ENCODE measurements at places on chromosomes 12 and 14.
A peak's percentile ranks its signal among the peaks of the same experiment; 100 is the strongest.

DNA sequence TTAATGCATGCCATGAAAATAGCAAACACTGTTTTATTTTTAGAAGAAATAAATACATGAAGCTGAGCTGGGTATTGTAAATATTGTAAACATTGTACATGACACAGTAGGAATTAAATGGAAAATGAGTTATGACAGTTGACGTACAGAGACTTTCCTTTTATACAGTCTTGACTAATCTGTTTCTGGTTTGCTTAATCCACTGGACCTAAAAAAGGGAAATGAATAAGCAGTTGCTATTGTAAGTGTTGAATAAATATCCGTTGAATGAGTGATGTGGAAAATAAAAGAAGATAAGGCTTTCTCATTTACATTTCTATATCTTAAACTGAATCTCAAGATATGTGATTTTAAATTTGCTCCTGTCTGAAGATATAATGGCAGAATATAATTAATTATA lies 15.0 kb downstream of the PMCH start:
- DNase-seq, result no peak

GRCh38 chr12:94753036-94753679 lies 102.8 kb upstream of the TMCC3 start:
- DNase-seq, result no peak

DNA sequence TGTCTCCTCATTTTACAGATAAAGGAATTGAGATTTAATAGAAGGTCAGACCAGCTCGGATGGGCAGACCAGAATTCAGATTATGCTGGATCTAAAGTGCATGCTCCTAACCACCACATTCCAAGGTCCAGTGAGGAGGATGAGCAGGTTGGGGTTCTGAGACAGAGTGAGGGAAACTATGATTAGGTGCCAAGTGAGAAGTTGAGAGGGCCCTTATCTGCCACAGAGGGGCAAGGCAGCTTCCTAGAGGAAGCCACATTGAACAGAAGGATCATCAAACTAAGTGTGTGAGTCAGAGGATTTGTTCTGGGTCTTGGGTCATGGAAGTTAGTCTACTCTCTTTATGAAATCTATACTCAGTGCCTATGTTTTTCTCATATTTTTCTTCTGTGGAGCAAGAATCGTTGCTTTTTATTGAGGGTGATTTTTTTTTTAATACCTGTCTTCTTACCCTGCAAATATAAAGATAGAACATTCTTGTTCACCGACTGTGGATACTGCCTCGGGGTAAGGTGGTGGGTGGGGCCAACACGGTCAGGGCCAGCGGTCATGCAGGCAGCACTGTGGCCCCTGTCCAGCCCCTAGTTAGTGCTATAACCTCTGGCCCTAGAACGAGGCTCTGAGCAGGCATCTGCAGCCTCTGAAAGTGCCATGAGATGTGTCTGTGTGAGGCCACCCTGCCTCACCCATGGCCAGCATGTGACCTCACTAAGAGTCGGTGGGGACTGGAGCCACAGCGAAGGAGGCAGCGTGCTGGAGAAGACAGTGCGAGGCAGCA lies 55.6 kb upstream of the PTHLH start:
- DNase-seq, result no peak

- DNase-seq, result peak; percentile 79
These were observed 27.4 kb downstream of the ABCD4 start for GRCh38 chr14:74275241-74275841.

DNA sequence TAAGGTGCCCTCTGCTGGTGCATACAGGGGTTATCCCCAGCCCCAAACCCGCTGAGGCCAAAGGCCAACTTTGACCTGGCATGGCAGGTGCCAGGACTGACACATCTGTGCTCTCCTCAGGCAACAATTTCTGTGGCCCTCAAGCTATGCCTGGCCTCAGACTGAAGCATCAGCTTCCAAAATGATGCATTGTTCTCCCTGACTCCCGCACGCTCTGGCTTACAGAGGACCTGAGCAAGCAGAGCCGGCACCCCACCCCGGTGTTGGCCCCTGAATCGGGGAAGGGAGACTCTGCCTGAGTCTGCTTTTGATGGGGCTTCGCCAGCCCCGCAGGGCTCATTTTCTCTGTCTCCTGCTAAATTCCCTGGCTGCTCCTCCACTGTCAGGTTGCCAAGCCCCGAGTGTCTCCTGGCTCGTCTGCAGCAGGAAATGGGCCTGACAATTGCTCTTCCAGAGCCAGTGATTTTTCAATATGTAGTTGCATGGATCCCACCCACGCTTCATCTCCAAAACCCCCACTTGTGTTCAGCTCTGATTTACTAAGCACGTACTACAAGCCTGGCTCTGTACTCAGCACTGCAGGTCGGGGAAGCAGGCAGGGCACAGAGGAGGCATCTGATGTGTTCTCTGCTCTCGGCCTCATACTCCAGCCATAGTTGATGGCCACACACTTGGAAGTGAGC lies 126.1 kb downstream of the SLC38A6 start:
- DNase-seq, result no peak

DNA sequence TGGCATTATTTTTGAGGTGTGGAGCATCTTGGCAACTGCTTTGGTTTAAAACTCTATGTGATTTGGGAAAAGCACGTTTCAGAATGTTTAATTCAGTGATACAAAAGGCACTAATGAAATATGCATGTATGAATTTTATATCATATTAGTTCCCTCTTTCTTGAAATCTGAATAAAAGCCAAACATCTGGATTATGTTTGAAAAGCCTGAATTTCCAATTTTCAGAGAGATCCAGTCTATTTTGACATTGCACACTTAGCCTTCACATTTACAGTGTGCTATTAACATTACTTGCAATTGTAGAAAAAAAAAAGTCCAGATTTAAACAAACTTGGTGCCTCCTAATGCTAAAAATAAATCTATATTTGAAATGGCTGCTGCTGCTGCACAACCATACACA lies 219.1 kb upstream of the NPAS3 start:
- DNase-seq, result no peak

DNA sequence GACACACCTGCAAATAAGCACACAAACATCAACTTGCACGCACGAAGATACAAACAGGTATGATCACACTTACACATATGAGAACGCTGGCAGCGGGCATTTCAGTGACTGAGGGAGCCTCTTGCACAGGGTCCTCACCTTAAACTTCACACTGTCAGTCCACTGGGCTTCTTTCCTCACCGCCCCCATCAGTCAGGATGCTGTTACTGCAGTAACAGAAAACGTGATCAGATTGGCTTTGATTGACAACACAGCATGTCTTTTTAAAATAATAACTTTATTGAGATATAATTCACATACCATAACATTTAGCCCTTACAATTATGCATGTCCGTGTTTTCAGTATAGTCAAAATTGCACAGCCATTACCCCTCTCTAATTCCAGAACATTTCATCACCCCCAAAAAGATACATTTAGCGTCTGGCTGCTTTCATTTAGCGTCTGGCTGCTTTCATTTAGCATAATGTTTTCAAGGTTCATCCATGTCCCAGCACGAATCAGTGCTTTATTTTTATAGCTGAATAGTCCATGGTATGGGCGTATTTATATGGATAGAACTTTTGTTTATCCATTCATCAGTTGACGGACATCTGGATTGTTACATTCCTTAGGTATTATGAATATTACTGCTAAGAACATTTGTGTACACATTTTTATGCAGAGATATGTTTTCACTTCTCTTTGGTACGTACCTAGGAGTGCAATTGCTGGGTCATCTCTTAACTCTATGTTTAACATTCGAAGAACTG lies 8.4 kb downstream of the CCDC197 start:
- no peak for DNase-seq

DNA sequence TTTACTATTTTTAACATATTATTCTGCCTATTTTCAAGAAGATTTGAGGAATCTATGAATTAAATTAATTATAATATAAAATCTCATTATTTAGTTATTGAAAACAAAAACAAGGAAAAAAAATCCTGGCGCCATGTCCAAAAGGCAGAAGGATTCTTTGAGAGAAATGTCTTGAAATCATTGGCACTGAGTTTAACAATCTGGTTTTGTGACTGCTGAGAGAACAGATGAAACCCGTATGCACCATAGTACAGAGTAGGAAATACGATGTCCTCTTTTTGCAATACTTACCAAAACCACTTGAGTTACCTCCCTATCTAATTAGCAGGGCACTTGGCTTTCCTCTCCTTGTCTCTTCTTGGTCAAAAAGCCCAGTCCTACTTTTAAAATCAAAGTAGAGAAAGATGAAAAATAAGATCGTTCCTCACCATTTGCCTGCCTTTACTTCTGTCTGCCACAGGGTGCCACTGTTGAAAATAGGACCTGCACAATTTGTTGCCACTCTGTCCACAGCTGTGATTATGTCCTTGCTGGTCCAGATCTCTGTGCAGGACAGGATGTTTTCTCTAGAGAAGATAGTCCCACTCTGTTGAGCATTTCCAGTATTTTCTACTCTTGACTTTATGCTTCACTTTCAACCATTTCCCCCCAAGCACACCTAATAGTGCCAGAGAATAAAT lies 179.7 kb downstream of the PDZRN4 start:
- DNase-seq, result no peak

DNA sequence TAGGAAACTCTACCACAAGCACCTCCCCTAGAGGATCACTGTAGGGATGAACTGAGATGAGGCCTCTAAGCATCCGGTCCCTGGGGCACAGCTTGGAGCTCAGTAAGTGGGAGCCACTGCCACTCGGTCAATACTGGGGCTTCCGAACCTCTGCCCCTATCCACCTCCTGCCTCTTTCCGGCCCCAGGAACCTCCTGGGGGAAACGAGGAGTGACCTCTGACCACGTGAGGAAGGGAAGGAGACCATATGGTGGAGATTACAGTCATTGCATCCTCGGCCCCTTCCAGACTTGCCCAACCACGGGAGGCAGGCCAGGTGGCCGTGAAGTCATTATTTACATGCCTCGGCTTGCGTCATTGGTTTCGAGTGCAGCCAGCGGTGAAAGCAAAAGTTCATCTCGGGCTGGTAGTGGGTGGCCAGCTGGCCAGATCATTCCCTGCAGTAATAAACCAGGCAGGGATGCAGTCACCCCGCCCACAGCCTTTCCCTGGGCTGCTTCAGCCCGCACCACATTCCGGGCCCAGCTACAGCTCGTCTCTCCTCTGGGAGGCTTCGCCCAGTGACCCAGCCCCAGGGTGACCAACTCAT lies 65.4 kb downstream of the C14orf132 start:
- DNase-seq, result peak; percentile 95

DNA sequence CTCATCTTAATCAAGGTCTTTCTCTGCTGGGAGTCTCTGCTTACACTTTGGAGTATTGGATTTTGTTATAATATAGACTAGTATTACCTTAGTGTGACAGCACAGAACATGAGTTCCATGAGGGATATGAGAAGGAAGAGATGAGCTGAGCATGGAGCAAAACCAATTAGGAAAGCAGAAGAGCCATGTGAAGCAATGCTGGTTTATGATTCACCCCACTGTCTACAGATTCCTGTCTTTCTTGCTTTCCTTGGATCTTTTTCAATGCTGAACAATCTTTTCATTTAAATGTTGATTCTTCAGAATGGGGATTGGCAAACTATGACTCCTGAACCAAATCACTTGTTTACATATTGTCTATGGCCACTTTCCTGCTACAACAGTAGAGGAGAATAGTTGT lies 70.4 kb upstream of the KITLG start:
- DNase-seq, result peak; percentile 71

GRCh38 chr12:120940799-120941198 lies 36.6 kb upstream of the SPPL3 start:
- no peak for DNase-seq

DNA sequence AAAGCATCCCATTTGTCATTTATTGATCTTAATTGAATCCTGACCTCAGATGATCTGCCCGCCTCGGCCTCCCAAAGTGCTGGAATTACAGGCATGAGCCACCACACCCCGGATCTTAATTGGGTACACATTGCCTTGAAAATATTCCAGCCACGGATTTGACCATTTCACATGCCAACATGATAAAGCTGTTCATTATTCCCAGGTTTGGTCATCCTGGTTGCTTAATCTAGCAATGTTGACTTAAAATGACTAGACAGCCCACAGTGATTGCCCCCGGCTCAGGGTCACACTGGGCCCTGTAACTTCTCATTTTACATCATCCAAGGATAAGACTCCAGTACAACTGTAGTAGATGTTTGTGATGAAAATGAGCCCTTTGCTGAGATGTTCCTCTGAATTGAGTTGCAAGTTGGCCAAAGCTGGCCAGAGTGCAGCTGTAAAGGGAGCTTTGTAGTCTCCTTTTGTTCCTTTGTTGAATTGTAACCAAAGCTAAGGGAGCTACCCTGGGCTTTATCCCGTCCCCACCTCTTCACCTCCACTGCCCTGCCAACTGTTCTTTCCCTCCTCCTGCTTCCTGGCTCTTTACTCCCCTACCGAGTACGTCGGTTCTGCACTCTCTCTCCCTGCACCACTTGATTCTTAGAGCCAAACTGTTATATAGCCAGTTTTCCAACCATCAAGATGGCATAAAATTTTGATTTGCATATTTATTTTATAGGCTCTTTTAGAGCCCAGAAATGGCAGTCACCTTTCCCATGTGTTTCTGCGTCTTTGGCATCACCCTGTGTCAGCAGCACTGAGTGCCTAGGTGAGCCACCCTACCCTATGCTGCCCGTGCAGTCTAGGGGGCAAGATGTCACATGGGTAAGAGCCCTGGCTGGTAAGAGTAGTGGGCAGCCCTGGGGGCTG lies 141.3 kb upstream of the HIF1A start:
- peak; percentile 98 for DNase-seq

- no peak for DNase-seq
These were observed 646.5 kb upstream of the SEL1L start for GRCh38 chr14:82180139-82180538.

GRCh38 chr14:104438166-104438887 lies 141.2 kb upstream of the C14orf180 start:
- DNase-seq, result no peak

DNA sequence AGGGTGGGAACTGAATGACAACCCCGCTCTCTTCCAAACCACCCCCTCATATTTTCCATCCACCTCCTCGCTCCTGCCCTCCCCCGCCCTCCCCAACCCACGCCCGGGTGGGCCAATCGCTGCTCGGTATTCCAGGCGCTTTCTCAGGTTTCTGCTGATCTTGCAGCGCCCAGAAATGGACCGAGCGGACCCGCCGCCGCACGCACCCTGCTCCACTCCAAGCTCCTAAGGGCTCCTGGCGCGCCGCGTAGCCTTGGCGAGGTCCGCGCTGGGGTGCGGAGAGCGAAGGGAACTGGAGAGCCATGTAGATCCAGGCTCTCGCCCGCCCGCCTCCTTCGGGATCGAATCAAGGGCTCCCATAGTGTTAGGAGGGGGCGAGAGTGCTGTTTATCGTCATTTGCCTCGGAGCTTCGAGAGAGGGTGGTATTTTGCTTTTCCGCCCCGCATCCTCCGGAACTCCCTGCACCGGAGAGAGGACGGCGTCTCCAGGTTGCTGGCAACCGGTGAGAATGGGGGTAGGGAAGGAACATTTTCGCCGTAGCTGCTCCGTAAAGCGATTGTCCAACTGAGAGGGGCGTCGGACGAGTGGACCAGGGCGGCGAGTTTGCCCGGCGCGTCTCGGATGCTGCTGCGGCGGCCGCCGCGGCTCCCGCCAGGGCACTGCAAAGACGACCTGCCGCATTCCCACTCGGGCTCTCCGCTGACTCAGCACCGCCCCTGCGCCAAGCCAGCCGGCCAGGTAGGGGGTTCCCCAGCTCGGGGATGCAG lies at the start of gene KCNA1:
KCNA1 (plus strand) TSS at position 172 of the 768 bp plus-strand sequence. CDS start 1,474 bp downstream, outside the sequence.
- no peak for DNase-seq
